Heart left ventricle (tissue), 16 donors: ENCODE measurements at places on chromosomes 11 and 22.

DNA sequence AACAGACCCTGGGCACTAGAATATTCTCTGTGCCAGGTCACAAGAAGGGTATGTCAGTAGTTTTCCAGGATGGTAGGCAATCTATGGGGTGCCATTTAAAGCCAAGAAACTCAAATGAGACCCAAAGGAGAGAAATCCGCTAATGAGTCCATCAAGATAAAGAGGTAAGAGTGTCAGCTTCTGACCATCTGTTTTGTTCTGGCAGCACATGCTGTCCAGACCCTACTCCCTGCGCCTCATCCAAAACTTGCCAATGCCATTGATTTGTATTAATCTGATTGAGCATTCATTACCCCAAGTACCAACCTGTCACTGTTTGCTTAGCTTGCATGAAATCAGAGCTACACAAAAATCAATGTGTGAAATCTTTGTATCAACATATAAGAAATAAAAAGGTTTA lies 229.0 kb downstream of the BLID start:
- no peak for DNase-seq

GRCh38 chr11:105906517-105906916 lies 115.5 kb downstream of the MSANTD4 start:
- DNase-seq: no peak

GRCh38 chr22:46256358-46256958 lies 6.4 kb upstream of the CDPF1 start:
- no peak for DNase-seq

DNA sequence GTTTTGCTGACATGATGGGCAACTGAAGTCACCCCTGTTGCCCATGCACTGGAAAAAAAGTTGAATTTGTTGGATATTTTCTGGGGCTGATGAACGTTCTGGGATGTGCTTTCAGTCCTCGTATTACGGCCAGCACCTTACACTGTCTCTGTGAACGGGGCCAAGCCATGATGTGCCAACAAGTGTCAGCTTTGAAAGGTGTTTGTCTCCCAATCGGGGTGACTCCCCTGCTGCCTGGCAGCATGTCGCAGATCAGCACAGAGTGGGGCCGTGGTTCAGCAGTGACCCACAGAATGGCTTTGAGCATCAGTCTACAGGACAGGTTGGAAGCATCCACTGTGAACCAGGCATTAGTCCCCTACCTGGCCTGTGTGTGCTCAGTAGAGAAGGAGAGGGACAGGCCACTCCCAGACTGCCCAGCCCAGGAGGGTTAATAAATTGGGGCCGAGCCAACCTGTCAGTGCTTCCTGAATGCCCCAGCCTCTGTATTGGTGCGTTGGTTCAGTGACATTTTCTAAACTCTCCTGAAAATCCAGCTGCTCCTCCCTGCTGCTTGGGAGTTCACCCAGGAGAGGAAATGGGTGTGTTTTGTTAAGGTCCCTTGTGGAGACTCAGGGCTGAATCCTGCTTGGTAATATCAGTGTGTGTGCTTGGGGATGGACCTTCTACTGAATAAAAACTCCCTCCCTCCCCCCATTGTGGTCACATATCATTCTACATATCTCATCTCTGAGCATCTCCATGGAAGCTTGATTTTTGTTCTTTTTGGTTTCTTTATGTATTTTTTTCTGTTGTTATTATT lies 50.7 kb upstream of the TTC12 start:
- DNase-seq: no peak

- no peak for DNase-seq
Observed at GRCh38 chr11:8814209-8814922, 96.6 kb upstream of the AKIP1 start.

DNA sequence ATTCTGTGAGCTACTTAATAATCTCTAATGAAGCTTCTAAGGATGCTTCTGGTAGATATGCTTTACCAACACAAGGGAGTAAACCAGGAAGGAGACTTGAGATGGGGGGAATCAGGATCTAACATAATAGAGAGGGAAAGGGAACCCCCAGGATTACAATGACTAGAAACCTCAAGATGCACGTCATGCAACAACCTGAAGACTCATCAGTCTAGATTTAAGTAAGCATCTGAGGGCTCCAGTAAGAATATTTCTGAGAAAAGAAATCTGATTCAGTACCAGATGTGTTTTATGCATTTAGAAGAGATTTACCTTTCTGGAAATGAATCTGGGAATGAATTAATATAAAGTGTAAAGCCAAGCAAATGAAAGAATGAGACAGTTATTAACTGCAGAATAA lies 15.2 kb downstream of the KDM4D start:
- DNase-seq: no peak

DNA sequence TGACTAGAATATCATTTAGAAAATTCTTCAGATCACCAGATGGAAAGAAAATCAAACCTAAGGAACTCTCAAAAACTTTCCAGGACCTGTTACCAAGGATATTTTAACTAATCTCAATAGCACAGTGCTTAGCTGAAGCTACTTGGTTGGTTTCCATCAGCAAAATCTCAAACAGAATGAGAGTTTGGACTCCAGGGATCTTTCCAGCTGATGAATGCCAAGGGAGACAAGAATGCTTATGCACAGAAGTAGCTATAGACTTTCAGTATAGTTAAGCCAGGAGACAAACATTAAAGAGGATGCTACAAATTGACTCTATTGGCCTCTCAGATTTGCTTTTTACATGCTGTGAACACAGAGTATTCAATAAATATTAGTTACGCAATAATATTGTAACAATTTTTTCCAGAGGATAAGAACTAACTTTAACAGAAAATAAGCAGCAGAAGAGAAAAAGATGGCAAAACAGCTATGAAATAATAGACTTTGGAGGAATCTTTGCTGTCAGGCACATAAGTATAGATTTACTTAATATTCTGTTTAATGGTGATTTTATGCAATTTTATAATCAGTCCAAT lies 331.4 kb downstream of the DLG2 start:
- DNase-seq: no peak

GRCh38 chr22:40281717-40282116 lies 64.6 kb upstream of the ADSL start:
- DNase-seq: no peak

GRCh38 chr11:19168090-19168489 lies 33.7 kb downstream of the CSRP3 start:
- DNase-seq: peak; percentile 37

DNA sequence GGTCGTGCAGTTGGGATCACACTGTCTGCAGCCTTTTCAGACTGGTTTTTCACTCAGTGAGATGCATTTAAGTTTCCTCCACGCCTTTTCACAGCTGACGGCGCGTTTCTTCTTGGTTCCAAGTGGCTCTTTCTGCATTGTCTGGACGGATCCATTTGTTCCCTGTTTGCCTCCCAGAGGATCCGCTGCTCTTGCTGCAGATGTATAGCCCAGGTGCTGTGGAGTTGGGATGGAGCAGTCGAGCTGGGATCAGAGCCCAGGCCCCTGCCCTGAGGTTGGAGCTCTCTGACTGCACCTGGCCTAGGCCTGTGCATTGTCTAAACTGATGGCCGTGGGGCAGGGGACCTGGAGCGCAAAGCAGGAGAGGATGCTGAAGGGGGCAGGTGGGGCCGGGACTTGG lies 51.6 kb downstream of the PARVB start:
- no peak for DNase-seq

DNA sequence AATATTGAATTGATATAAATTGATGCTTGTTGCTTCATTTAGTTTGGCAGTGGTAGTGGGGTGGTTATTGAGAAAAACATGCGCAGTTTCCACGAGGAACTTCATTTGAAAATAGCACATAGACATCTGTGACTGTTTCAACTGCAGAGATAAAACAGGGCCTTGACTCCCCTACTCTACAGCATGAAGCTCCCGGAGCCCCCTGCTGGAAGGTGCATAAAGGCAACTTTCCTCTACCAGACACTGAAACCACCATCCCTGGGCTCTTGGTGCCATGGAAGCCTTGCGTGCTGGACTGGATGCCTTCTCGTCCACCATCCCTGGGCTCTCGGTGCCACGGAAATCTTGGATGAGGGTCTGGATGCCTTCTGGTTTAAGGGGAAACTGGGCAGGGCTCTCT lies 195.9 kb downstream of the CSNK2A3 start:
- no peak for DNase-seq

DNA sequence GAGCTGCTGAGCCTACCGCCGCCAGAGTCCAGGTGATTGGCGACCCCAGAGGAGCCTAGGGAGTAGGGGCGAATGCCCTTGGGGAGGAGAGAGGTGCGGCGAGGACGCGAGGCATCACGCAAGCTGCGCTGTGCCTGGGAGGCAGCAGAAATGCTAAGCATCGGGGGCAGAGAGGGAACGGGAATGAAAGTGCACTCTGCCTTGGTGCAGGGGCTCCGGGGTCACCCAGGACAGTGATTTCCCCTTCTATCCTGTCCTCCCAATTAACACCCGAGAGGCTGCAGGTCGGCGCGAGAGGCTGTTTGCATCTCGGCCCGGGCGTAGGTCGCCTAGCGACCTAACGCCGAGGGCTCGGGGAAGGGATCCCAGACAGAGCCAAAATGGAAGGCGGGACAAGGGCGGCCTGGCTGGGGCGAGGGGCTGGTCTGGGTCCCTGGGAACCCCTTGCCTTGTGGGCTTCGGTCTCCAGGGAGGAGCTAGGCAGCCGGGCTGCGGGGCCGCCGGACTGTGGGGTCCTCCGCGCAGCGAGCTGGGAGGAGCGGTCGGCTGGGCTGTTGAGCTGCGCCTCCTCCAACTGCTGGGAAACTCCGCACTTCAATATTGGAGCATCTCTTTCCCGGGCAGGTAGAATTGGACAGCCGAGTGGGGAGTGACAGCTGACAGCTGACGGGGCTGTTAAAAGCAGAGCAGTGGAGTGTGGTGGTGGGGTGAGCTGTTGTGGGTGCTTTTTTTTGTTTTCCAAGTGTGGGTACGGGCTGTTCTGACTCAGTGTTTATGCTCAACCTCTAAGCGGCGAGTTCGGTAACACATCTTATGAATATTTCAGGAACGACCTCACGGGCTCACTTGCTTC lies 657 bp downstream of the ELMOD1 start:
- peak; percentile 21 for DNase-seq

GRCh38 chr11:38867338-38867737 lies 2269.3 kb upstream of the RAG2 start:
- DNase-seq: no peak

- DNase-seq: no peak
Observed at GRCh38 chr22:41822317-41823057, 10.4 kb upstream of the SREBF2 start.

DNA sequence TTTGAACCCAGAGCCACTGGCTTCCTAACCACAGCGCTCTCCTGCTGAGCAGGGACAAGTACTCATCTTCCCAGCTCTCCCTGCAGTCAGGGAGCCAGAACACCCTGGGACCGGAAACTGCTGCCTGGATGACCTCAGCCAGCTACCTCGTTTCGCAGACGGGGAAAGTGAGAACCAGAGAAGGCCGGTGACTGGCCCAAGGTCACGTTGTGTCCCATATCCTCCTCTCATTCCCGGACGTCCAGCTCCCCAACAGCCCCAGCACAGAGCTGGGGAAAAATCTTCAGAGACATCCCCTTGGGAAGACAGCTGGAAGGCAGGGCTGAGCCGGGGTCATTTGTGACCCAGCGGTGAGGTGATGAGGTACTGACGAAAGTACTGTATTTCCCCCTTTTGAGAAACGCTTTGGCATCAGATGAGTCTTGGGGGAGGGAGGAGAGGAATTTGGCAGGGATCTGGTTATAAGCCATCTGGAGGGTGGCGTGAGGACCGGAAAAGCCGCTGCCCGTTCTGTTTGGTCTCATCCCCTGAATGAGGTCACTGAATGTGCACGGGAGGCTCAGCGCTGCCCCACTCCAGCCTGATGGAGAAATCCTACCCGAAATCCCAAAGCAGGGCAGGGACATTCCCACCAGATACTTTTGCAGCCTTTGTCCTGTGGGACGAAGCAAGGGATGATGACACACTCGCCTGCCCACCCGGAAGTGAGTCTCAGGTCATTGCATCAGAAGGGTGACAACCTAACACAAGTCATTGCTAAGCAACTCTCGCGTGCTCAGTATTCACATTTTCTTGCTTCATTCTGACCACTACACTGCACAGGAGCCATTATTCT lies 41.1 kb downstream of the LIF start:
- no peak for DNase-seq

DNA sequence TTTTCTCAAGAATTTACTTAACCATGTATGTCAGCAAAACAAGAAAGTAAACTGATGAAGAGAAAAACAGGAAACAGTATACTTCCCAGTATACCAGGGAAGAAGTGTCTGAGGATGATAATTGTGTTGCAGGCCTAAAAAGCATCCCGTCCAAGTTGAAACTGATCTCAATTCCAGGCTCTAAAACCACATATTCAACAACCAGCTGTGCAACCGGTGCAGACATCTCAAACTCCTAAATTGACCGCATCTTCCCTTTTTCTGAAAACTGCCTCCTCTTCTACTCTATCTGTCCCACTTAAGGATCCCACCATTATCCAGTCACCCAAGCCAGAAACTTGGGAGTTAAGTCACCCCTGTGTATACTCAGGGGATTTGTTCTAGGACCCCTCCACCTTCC lies 47.2 kb downstream of the CCDC83 start:
- no peak for DNase-seq

GRCh38 chr11:33256031-33256812 lies 959 bp upstream of the HIPK3 start:
- DNase-seq: no peak

GRCh38 chr11:120431633-120432032 lies 79.9 kb upstream of the GRIK4 start:
- no peak for DNase-seq

DNA sequence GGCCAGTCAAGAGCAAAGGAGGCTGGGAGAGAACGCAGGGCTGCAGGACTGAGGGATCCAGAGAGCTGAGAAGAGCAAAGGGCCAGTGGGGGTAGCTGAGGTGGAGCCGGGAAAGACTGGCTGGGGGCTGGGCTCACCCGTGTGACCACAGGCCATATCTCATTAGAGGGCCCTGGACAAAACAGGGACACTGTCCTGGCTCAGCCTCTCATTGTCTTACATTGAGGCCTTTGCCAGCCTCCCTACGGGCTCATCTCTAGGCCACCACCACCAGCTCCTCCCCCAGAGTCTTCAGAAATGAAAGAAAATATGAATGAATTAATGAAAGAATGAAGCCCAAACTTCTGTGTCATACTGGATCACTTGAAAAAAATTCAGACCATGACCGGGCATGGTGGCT lies 9.2 kb downstream of the RAB36 start:
- no peak for DNase-seq

GRCh38 chr11:119085437-119085847 lies 761 bp downstream of the HMBS start:
- peak; percentile 22 for DNase-seq

DNA sequence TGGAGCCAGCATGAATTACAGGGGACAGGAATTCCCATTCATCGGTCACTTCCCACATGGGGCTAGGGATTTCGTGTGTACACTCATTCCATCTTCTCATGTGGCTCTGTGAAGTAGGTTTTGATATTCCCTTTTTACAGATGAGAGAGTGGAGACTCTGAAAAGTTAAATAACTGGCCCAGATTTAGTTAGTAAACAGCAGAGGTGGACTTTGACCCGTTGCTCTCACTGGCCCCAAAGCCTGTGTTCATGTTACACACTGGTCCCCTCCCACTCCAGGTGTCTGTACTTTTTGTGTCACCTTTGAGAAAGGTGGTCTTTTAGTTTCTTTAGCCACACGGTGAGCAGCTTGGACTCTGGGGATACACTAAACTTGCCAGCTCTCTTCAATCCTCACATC lies 108.5 kb downstream of the MICAL2 start:
- DNase-seq: no peak
